ENCODE measurements at places on chromosomes 6 and 20.

DNA sequence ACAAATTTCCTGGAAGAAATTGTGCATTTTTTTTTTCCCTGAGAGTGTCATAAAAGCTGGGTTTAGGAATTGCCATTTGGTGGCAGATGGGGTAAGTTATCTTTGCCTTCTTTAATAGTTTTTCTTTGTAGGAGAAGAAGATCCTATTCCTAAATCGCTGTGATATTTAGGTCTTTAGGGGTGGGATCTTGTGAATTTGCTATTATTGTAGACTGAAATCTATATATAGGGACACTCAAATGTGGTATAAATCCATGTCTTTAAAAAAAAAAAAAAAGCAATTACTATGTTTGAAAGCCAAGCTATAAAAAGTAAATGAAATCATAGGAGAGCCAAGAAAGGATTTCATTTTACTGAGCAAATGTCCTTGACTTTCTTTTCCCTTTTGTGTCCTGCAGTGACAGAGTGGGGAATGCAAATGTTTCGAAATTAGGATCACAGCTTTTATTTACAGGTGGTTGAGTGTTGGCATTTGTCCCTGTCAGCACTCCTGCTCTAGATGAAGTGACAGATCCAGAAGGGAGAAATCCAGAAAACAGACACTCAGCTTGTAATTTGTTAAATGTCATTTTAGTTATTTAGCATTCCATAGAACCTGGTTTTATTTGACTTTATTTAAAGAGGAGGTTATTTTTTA is 29.4 kb downstream of the TIAM2 start:
- no peak for DNase-seq

GRCh38 chr6:139173172-139173571 is 38.3 kb downstream of the HECA start:
- DNase-seq: no peak

GRCh38 chr6:36550473-36551000 is 3.3 kb upstream of the STK38 start:
- DNase-seq: no peak

DNA sequence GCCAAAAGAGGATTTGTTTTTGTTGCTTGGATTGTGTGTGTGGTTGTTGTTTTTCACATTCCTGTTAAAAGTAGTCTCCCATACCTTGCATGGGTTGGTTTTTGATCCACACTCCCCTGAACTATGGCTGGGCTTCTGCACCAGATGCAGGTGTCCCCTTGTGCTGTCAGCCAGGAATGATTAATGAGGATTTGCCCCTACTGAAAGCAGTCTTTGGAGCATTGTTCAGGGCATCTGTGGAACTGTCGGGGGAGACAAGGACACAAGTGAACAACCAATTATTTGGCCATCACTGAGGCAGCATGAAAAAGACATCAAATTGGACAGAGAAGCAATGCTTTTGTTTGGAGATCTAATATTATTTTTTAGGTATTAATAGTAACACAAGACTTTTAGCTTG is 373.2 kb upstream of the MMS22L start:
- no peak for DNase-seq

DNA sequence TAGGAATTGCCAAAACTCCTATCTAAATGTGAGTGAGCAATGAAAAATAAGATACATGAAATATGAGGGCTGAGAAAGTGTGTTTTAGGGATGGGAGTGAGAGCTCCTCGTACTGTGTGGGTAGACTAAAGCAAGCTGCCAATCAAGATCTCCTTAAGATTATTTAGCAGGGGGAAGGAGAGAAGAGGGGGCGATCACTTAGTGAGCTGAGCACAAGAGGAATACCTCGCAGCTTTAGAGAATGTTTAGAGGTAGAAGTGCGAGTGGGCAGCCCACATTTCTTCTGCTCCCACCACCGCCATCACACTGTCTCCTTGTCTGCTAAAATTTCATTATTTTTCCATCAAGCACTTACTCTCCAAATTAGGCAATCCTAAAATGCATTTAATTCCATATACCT is 312.6 kb downstream of the ALDH8A1 start:
- no peak for DNase-seq

DNA sequence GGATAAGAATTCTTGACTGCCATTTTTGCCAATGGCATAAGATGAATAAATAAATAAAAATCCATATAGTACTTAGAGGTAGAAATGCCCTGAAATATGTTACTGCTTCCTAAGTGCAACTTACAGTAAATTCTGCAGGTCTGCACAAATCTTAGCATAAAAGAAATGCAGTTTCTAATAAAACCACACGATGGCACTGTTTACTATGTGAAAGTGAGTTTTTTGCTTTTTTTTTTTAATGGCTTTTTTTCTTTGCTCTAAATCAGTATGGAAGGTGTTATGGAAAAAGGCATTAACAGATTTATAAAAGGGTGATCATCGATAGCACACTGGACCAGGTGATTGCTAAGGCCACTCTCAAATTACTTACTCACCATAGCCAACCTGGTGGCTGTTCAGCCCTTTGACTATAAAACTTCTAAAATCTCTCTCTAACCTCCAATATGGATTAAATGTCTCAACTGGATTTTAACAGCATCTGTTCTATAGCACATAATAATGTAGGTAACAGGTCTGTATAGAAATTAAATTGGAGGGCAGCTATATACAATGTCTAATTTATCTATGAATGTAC is 45.8 kb downstream of the AHI1 start:
- DNase-seq: no peak

DNA sequence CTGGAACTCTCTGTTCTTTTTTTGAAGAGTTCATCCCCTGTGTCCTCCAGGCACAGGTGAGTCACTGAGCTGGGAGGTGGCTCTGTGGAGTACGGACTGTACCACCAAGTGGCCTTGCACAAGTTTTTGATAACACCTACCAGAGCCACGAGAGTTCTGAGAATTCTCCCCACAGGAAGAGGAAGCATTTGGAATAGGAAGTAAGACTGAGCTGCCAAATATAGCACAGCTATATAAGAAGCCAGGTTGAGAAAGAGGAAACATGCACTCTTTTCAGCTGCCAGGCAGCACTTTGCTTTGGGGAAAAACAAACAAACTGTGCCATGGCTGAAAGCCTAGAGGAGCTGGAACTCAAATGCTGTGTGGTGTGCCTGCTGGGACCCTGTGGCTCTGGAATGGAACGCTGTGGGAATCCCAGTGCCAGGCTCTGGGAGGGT is 70.8 kb upstream of the RIPOR2 start:
- DNase-seq: peak; percentile 65

- no peak for DNase-seq
These were observed 368.5 kb downstream of the ZFAND3 start for GRCh38 chr6:38187811-38188590.

- DNase-seq: no peak
These were observed 23.1 kb upstream of the HMGN3 start for GRCh38 chr6:79257381-79258205.

DNA sequence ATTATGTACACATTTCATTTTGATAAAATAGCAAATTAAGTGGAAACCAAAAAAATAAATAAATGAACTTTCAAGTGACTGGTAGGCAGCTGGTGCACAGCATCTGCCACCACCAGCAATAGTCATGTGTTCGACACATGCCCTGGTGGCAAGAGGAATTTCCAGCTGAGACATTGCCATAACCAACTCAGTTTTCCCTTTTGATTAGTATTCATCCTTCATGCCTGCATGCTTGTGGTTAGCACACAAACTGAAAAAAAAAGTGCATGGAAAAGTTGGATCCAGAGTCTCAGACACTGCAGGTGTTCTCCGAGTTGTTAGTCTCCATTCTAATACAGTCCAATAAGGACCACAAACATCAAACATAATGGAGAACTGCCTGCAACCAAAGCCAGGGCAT is 156.0 kb upstream of the SOX4 start:
- DNase-seq: no peak

DNA sequence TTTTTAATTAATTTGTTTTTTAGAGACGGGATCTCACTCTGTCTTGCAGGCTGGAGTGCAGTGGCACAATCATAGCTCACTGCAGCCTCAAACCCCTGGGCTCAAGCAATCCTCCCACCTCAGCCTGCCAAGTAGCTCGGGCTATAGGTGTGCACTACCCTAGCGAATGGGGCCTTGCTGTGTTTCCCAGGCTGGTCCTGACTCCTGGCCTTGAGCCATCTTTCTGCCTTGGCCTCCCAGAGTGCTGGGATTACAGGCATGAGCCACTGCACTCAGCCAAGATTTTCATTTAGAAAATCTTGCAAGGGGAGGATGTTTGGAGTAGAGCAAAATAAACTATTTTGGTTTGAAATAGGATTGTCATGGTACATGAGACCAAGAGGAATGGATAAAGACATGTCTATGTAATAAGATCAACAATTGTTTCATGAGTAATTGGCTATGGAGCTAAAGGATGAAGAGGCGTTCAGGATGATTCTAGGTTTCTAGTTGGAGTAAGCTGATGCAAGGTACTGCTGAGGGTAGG is 237.8 kb downstream of the UST start:
- no peak for DNase-seq

Data from GDM1 (cell line).